Uterine smooth muscle cell (primary cell): ENCODE measurements at places on chromosomes 3 and 15. TPM values are rescaled to one million over a fixed set of nuclear protein-coding genes. Genes with fewer than 3 reads are reported as not detected.

Gene EPHB3
- total RNA-seq: 4.5 and 8.5 TPM in 2 replicates

Gene UQCRC1
- 414 and 596 TPM in 2 replicates for total RNA-seq

Gene SLC27A2
- total RNA-seq: 0.22 and 0.50 TPM in 2 replicates

Gene PLEKHO2
- 15.8 and 16.9 TPM in 2 replicates for total RNA-seq

Gene GABRG3
- not detected in 2 replicates for total RNA-seq

Gene TM2D3
- 38.6 and 50.5 TPM in 2 replicates for total RNA-seq

Gene MIX23
- 31.7 and 48.6 TPM in 2 replicates for total RNA-seq

Gene PAK6
- total RNA-seq: under 0.01 TPM in 2 replicates

Gene GOLGA6L1
- total RNA-seq: not detected in 2 replicates

Gene WDR93
- total RNA-seq: under 0.01 TPM in 2 replicates
